LoVo (cell line): ENCODE measurements at places on chromosomes 16 and 17.

- DNase-seq, result no peak
Observed at GRCh38 chr16:84566545-84567257, 51.2 kb downstream of the COTL1 start.

DNA sequence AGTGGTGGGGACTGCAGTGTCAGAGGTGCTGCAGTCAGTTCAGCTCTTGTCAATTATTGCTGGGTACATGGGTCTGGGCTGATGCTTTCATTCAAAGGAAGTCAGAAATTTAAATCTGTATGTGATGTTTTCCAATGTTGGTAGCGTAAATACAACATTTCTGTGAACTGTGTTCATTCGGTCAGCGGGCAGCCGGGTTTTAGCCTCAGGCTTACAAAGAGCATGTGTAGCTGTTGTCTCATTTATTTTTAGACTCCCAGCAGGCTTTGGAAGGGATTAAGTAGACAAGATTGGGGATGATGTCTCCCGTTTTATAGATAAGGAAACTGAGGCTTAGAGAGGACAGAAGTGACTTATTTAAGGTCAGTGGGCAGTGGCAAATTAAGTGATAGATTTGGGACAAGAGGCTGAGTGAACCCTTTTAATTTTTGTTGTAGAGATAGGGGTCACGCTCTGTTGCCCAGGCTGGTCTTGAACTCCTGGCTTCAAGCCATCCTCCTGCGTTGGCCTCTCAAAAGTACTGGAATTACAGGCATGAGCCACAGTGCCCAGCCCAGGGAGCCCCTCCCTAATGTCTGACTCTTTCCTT, 8.1 kb downstream of the AQP8 start:
- DNase-seq, result no peak

- DNase-seq, result no peak
Observed at GRCh38 chr16:4927661-4928060, 9.3 kb downstream of the PPL start.

GRCh38 chr17:68432086-68432864, 25.0 kb downstream of the WIPI1 start:
- DNase-seq, result no peak

DNA sequence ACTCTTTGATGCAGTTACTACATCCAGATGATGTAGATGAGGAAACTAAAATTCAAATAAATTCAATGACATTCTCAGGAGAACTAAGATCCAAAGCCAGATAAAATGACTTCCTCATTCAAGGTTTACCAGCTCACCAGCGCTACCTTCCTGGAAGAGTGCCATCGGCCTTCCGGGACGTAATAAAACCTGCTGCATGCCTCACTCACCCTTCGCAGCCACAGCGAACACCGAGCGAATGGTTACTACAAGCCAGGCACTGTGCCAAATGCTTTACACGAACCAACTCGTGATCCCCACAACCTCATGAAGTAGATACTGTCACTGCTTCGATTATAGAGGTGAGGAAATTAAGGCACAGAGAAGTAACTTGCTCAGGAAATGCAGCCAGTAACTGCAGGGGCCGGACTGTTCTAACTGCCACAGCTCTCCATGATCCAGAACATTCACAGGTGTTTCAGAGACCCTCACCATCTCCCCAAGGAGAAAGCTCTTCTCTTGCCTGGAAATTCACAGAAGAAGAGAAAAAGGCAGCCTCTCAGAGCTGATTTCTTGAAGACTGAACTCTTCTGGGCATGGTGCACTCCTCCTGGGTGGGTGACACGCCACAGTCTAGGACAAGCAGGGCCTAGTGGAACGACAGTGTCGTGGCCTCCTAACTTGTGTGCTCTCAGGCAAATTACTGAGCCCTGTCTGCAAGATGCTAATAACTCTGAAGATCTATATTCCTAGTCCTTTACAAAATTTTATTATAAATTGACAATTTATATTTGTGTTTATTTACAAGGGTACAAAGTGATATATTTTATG, 46.8 kb downstream of the HIC1 start:
- peak; percentile 93 for DNase-seq
